ENCODE measurements at places on chromosomes 6 and 20.
A peak's percentile ranks its signal among the peaks of the same experiment; 100 is the strongest.

DNA sequence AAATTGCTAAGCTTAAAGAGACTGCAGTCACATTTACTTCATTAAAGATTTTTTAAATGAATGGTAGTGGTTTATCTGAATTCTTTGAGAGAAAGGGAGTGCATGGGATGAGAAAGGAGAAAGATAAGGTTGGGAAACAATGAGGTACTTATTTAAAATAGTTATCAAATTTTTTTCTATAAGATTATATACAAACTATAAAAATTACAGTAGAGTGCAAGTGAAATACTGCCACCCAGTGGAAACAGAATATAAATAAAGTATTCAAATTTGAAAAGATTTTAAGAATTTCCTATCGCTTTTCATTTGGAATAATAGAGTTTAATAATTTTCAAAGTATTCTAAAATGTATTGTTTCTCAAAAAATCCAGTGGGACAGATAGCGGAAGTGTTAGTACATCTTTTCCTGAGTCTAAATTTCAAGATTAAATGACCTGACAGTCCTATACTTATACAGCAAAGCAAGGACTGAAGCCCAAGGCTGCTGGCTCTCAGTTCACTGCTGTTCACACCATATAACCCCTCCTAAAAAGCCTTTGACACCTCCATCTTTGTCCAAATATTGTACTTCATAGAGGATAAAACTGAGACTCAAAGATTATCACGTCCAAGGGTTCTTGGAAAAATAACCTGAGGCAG, 31.1 kb downstream of the EPM2A start:
- peak; percentile 57 for DNase-seq

GRCh38 chr6:107820338-107821261, 3.5 kb downstream of the SCML4 start:
- no peak for DNase-seq

GRCh38 chr20:574297-574942, 30.8 kb upstream of the CSNK2A1 start:
- no peak for DNase-seq

- no peak for DNase-seq
Measured at GRCh38 chr6:43733471-43734293, 36.3 kb upstream of the VEGFA start.
